Smooth muscle cell of the umbilical artery (primary cell): ENCODE measurements at places on chromosomes 5 and 9. TPM values are rescaled to one million over a fixed set of nuclear protein-coding genes. Genes with fewer than 3 reads are reported as not detected.

PCDHGA12 gene
- total RNA-seq = 16.3 and 33.7 TPM in 2 replicates

CDKN2A gene
- total RNA-seq = 25.8 and 27.9 TPM in 2 replicates

PCDHA6 gene
- total RNA-seq = 0.60 and 0.89 TPM in 2 replicates

ADAMTS16 gene
- 3.9 and 10.7 TPM in 2 replicates for total RNA-seq

DAB2IP gene
- total RNA-seq = 8.3 and 20.1 TPM in 2 replicates

FBXW11 gene
- total RNA-seq = 97.7 and 98.4 TPM in 2 replicates

STOM gene
- total RNA-seq = 32.8 and 64.1 TPM in 2 replicates

SGCD gene
- total RNA-seq = 12.7 and 31.2 TPM in 2 replicates

SLC25A2 gene
- total RNA-seq = 0.28 and 0.30 TPM in 2 replicates

SLC22A5 gene
- 4.2 and 4.8 TPM in 2 replicates for total RNA-seq

NMUR2 gene
- not detected in 2 replicates for total RNA-seq

GFRA3 gene
- total RNA-seq = not detected in 2 replicates

IQGAP2 gene
- 4.3 and 51.4 TPM in 2 replicates for total RNA-seq

TAF11L4 gene
- total RNA-seq = not detected in 2 replicates

MARVELD2 gene
- 0.30 and 1.3 TPM in 2 replicates for total RNA-seq

ZNF608 gene
- 1.5 and 2.7 TPM in 2 replicates for total RNA-seq

FGF10 gene
- total RNA-seq = under 0.01 TPM in 1 of 2 replicates, not detected in the other

ADAMTSL1 gene
- 151 and 531 TPM in 2 replicates for total RNA-seq

PCA3 gene
- total RNA-seq = not detected in 2 replicates

MARCHF11 gene
- total RNA-seq = not detected in 2 replicates

SMIM33 gene
- total RNA-seq = not detected in 2 replicates

FREM1 gene
- 0.09 and 0.59 TPM in 2 replicates for total RNA-seq

MTMR12 gene
- 14.8 and 25.5 TPM in 2 replicates for total RNA-seq

EQTN gene
- total RNA-seq = not detected in 2 replicates

NPR3 gene
- 1.2 and 2.1 TPM in 2 replicates for total RNA-seq

RAB24 gene
- 17.9 and 25.5 TPM in 2 replicates for total RNA-seq

ESM1 gene
- total RNA-seq = 6.5 and 106 TPM in 2 replicates

SLC4A9 gene
- not detected in 2 replicates for total RNA-seq

SLC6A18 gene
- not detected in 2 replicates for total RNA-seq

ASS1 gene
- total RNA-seq = 111 and 265 TPM in 2 replicates

F12 gene
- 0.51 and 0.89 TPM in 2 replicates for total RNA-seq

ZNF658 gene
- 3.1 and 4.5 TPM in 2 replicates for total RNA-seq

PCDHA2 gene
- 0.05 TPM in 1 of 2 replicates, not detected in the other for total RNA-seq

PCDHGA3 gene
- 1.6 and 2.1 TPM in 2 replicates for total RNA-seq

IL13 gene
- total RNA-seq = not detected in 2 replicates

LMX1B gene
- not detected in 2 replicates for total RNA-seq

STK32A gene
- 0.83 and 3.0 TPM in 2 replicates for total RNA-seq

FAM169A gene
- total RNA-seq = under 0.01 and 0.74 TPM in 2 replicates

ANKRD55 gene
- total RNA-seq = under 0.01 TPM in 1 of 2 replicates, not detected in the other

AHRR gene
- 4.6 and 10.7 TPM in 2 replicates for total RNA-seq

ANKRD31 gene
- total RNA-seq = under 0.01 and 0.14 TPM in 2 replicates

GPX3 gene
- 1.1 and 1.2 TPM in 2 replicates for total RNA-seq

ARL14EPL gene
- not detected in 2 replicates for total RNA-seq

NR6A1 gene
- under 0.01 and 1.2 TPM in 2 replicates for total RNA-seq

FRRS1L gene
- under 0.01 and 0.28 TPM in 2 replicates for total RNA-seq

SELENOP gene
- 0.32 and 1.8 TPM in 2 replicates for total RNA-seq

ORM1 gene
- not detected in 2 replicates for total RNA-seq

PCDHGA9 gene
- 3.6 and 4.5 TPM in 2 replicates for total RNA-seq

LRRTM2 gene
- 0.32 and 0.89 TPM in 2 replicates for total RNA-seq

FASTKD3 gene
- 12.2 and 13.6 TPM in 2 replicates for total RNA-seq

PCDHGA4 gene
- 5.8 and 6.5 TPM in 2 replicates for total RNA-seq

C7 gene
- not detected in 2 replicates for total RNA-seq

CAMK2A gene
- total RNA-seq = 1.6 and 3.3 TPM in 2 replicates

PDE6A gene
- not detected in 2 replicates for total RNA-seq
